ENCODE measurements at places on chromosomes 6 and 20.

DNA sequence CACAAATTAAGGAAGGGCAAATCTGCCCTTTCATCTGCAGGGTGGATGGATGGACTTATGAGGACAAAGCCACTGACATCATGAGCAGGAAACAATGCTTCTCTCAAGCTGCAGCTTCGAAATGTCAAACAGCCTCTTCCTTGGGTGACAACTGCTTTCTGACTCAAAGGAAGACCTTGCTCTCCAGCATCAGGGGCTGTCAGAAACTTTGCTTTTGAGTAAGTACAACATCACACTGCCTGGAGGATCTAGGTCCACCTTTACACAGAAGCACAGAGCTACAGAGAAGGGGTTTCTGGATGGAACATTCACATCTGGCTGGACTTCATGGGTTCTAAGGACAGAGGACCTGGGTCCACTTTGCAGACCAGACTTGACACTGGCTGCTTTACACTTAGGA is 5.9 kb downstream of the CST1 start:
- no peak for DNase-seq

- DNase-seq = no peak
These were observed 429.5 kb upstream of the MARCKS start for GRCh38 chr6:113427617-113428016.

GRCh38 chr6:28727559-28728211 is 196.1 kb downstream of the TRIM27 start:
- no peak for DNase-seq

DNA sequence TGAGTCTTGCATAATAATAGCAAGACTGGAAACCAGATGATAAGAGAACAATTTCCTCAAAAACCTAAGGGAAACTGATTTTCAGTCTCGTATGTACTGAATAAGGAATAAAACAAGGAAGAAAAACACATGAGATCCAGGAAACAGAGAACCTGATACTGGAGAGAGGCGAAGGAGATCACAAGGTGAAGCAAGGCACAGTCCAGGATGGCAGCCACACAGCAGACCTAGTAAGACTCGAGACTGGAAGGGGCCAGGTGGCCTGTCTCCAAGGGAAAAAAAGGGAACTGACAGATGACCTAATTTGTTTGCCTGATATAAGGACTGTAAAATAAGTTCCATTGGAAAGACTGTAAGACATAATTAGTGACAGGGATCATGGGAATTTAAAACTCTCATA is 71.1 kb downstream of the TASP1 start:
- no peak for DNase-seq

DNA sequence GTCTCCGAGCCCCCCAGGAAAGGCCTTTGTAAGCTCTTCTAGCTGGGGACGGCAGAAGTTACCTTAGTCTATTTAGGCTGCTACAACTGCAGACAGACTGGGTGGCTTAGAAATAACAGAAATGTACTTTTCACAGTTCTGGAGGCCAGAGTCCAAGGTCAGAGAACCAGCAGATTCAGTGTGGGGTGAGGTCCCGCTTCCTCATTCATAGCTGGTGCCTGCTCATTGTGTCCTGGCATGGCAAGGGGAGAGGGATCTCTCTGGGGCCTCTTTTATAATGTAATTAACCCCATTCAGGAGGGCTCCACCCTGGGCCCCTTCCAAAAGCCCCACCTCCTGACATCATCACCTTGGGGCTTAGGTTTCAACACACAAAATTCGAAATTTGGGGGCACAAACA is 315.1 kb downstream of the CDH4 start:
- no peak for DNase-seq
